Activated T-cell treated with anti-CD3 and anti-CD28 coated beads, Interleukin-2, amount 50 U/mL, for 72 hours (primary cell): ENCODE measurements at places on chromosomes 1 and 21. TPM values are rescaled to one million over a fixed set of nuclear protein-coding genes. Genes with fewer than 3 reads are reported as not detected.

DNA sequence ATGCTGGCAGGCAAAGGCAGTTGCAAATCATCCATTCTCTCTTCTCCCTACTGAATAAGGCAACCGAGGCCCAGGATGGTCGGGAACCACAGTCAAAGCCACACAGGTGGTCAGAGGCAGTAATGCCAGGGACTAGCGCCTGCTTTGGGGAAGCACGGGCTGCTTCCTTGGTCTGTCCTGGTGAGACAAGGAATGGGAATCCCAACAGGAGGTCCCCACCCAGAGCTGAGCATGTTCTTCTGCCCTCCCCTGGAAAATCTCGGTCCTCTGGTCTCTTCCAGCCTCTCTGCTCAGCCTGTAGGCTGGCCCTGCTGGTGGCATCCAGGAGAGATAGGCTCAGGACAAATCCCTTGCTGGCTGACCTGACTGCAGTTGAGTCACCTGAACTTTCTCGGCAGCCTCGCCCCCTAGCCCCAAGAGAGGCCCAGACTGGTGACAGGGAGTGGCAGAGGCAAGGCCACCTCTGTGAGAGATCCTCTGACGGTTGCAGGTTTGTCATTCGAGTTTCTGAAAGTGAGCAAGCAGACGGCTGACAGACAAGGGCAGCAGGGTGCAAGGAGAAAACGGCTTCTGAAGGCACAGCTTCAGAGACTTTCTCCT, 5.8 kb downstream of the OLIG1 start:
- no peak for DNase-seq

- DNase-seq = no peak
These were observed 356.5 kb upstream of the PTBP2 start for GRCh38 chr1:96365076-96365475.

GRCh38 chr1:42960566-42961311, 2.1 kb upstream of the SLC2A1 start:
- no peak for DNase-seq

DNA sequence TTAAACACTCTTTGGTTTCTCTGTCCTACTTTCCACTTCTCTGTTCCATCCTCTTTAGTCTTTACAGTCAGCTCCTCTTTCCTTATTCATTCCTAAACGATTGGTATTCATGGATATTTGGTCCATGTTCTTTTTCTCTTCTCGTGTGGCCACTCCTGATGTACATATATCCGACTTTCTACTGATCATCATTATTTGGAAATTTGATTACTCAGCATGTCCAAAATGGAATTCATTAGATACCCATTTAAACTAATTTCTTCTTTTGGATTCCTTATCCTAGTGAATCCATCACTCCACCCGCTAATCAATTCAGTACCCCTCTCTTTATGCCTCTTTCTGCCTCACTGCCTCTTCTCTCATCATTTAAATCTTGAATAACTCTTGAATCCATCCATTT, 43.8 kb upstream of the TNFSF18 start:
- no peak for DNase-seq

DNA sequence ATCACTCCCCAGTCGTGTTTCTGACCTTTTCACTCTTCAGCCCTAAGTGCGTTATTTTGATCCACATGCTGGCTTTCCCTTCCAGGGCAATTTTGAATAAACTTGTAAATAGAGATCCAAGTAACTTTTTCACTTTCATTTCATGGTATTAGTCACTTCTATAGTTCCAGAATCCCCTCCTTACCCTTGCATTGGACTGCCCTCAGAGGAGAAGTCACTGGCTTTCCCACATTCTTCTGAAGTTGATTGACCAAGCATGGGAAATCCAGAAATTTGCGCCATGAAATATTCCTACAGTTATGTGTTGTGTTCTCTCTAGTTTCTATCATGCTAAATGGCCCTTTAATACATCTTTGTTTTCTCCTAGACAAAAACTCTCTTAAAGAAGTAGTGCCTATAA, 177.3 kb upstream of the GORAB start:
- no peak for DNase-seq

GRCh38 chr1:229199261-229200243, 71.4 kb upstream of the RAB4A start:
- no peak for DNase-seq

GRCh38 chr21:40208948-40209345, 341.7 kb downstream of the PCP4 start:
- DNase-seq = no peak

- DNase-seq = peak; percentile 21
These were observed 184.6 kb upstream of the JUN start for GRCh38 chr1:58968360-58968952.

DNA sequence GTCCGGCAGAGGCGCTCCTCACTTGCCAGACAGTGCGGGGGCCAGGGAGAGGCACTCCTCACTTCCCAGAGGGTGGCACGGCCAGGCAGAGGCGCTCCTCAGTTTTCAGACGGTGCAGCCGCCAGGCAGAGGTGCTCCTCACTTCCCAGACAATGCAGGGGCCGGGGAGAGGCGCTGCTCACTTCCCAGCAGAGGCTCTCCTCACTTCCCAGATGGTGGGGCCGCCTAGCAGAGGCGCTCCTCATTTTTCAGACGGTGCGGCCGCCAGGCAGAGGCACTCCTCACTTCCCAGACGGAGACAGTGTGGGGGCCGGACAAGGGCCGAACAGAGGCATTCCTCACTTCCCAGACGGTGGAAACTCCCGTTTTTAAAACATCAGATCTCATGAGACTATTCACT, 238.4 kb upstream of the CACYBP start:
- no peak for DNase-seq

DNA sequence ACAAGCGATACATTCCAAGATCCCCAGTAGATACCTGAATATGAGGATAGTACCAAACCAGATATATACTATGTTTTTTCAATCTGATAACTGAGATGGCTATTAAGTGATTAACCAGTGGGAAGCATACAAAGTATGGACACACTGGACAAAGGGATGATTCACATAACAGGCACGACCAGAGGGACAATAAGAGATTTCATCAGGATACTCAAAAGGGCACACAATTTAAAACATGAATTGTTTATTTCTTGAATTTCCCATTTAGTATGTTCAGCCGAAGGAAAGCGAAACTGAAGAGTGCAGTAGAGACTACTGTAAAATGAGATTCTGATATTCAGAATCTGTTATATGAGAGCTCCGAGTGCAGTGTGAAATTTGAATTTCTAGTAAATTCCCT, 10.6 kb downstream of the ZZZ3 start:
- DNase-seq = no peak

DNA sequence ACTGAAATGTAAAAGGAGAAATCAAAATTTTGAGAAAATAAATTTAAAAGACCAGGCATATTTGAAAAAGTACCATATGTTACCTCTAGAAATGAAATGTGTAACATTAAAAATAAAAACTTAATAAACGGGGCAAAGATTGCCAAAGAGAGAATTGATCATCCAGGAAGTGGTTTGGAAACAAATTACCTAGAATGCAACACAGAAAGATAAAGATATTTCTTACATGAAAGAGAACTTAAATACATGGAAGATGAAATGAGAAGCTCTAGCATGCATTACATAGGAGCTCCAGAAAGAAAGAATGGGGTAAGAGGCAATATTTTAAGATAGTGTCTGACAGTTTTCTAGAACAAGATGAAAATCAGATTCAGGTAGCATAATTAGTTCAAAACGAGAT, 235.9 kb upstream of the IRF2BP2 start:
- DNase-seq = no peak

DNA sequence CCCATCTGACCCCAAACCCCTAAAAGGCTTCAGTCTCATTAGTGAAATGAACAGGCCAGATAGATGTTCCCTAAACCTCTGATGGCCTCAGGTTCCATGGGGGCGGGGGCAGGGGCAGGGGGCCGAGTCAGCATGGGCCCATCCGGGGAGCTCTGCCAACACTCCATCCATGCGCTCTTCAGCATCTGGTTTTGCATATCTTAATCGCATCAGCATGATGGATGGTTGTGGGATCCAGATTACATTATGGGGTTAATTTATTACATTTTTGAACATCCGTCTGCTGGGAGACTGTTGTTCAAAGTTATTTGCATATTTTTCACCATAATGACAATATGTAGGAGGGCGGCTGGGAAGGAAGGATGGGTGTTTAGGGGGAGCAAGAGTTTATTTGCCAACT, 3.1 kb upstream of the MAD2L2 start:
- no peak for DNase-seq

- DNase-seq = peak; percentile 15
These were observed 4.7 kb downstream of the FOXO6 start for GRCh38 chr1:41365772-41366454.

DNA sequence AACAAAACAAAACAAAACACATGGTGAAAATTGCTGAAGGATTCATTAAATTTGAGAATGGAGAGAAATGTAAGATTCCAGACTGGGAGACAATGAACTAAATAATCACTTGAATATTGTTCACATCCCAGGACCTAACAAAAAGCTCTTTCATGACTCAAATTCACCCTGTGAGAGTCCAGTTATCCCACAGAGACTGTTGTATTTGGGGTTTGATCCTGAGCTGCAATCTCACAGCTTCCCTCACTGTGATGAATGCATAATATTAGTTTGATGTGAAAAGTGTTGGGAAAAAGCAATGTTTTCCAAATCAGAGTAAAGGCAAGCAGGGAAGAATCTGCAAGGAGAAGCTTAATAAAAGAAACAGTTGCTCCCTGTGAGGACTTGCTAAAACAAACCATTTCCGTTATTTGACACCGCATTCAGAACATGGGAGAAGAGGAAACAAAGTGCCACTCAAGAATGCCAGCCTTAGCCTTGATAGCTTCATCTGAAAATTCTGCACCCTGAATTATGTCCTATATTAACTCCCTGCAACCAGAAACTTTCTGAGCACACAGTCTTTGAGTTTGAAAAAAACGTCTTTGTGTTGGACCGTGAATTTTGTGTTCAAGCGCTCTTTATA, 208.8 kb downstream of the DAB1 start:
- DNase-seq = no peak

- no peak for DNase-seq
These were observed 61.4 kb downstream of the TEX35 start for GRCh38 chr1:178574345-178574744.

GRCh38 chr1:156627313-156627880, 8.2 kb downstream of the HAPLN2 start:
- DNase-seq = peak; percentile 26

DNA sequence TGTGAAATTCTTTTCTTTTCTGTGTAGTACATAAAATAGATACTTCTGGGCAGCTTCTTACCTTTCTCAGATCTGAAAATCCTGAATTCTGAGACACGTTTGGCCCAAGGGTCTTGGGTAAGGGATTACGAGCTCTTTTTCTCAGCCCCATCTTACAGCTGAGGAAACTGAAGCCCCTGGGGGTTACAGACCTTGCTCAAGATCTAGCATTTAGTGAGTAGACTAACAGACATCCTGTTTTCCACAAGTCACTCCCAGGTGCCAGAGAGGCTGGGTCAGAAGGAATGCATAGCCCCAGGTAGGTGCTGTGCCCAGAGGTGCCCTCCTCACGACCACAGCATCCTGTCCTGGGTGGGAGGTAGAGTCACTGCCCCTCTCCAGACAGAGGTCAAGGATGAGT, 13.2 kb upstream of the CREG1 start:
- no peak for DNase-seq

DNA sequence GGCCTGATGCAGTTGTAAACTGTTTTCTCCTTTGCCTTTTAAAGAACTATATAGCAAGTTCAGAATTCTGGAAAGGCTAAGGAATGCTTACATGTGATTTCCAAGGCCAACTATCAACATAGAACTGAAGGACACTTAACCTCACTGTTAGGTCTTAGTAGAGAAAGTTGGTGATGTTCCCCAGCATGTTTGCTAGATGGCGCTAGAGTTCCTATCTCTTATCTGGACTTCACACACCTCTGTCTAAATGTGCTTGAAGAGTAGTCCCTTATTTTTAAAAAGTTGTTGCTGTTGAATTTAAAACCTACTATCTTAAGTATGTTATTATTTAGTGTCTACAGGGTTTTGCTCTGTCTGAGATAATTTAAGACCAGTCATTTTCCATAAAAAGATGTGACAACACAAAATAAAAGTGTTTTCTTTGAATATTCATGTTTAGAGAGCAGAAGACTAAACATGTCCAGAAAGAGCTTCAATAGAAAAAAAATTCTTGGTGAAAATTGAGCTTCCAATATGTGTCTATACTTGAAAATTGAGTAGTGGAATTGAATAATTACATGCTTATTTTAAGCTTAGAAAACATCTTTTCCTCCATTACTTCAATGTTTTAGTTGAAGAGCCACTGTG, 237.3 kb downstream of the S1PR1 start:
- no peak for DNase-seq

- DNase-seq = no peak
These were observed 352.4 kb upstream of the RUNX1 start for GRCh38 chr21:35401476-35401875.

DNA sequence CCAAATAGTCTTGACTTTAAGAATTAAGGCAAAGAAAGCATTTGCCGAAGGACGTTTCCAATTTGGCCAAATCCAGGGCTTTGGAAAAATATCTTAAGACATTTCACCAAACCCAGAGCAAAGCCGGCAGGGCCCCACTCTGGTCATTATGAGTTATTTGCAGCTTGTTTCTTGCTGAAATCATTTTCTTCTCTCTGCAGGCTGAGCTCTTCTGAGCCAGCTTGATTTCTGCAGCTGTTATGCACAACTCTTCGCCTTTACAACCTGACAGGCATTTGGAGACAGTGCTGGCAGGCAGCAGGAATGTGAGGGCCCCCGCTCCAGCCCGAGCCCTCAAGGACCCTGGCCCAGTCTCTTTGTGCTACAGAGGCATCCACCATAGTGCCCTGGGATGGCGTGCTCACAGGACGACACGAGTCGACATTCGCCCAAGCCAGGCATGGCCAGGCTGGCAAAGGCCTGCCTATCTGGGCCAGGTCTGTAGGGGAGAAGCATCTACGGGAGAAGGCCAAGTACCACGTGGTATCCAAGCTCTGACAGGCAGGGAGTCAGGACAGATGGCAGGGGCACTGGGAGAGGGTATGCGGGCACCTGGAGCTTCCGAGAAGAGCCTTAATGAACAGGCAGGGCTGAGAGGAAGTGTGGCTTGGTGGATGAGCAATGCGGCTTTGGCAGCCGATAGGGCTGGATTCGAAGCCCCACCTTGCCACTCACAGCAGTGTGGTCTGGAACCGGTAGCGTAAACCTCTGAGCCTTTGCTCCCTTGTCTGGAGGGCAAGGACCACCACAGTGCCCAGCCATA, 32.3 kb downstream of the SYF2 start:
- no peak for DNase-seq

- DNase-seq = no peak
These were observed 390.5 kb downstream of the ST6GALNAC3 start for GRCh38 chr1:76465030-76465429.

GRCh38 chr1:94093996-94094395, 27.0 kb downstream of the ABCA4 start:
- DNase-seq = no peak

- no peak for DNase-seq
These were observed 147.1 kb downstream of the SLC45A1 start for GRCh38 chr1:8465013-8465412.

Gene SLC44A5
- not detected for total RNA-seq

Gene FAM151A
- not detected for total RNA-seq

Gene TMEM200B
- 0.36 TPM for total RNA-seq

Gene OVAAL
- not detected for total RNA-seq

Gene CCDC27
- not detected for total RNA-seq

Gene GJA8
- total RNA-seq = not detected
